ENCODE measurements at places on chromosomes 11 and 22.

- DNase-seq, result no peak
Observed at GRCh38 chr11:134069426-134070341, 812 bp downstream of the JAM3 start.

- no peak for DNase-seq
Observed at GRCh38 chr22:40507491-40507890, 129.0 kb downstream of the MRTFA start.

- DNase-seq, result no peak
Observed at GRCh38 chr11:80627364-80627763, 1186.5 kb upstream of the TENM4 start.

DNA sequence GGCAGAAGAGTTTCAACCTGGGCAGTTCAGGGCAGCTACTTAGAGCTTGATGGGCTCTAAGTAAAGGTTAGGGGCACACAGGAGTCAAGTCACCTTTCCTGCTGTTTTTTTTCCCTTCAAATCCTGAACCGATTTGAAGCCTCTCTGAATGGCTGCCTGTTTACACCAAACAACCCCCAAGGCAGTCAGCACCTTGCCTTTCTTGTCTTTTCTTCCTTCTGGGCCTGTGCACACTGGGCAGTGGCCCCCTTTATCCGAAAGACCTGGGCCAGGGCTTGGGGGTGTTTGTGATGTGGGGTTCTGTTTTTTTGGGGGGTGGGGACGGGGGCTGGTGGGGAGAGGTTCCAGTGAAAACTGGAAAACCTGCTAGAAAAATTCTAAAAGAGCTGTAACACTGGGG lies 4.3 kb downstream of the RSPH14 start:
- no peak for DNase-seq
